ENCODE measurements at places on chromosomes 7 and 10.

- DNase-seq: no peak
Observed at GRCh38 chr10:17033529-17034260, 95.9 kb downstream of the CUBN start.

GRCh38 chr7:127391591-127392181 is 822 bp downstream of the ZNF800 start:
- DNase-seq: no peak

- no peak for DNase-seq
Observed at GRCh38 chr7:151795168-151795811, 81.6 kb downstream of the PRKAG2 start.

- no peak for DNase-seq
Observed at GRCh38 chr7:17557251-17557671, 258.8 kb downstream of the AHR start.

GRCh38 chr7:34756691-34757090 is 98.7 kb downstream of the NPSR1 start:
- no peak for DNase-seq
